ENCODE measurements at places on chromosomes 7 and 10.

DNA sequence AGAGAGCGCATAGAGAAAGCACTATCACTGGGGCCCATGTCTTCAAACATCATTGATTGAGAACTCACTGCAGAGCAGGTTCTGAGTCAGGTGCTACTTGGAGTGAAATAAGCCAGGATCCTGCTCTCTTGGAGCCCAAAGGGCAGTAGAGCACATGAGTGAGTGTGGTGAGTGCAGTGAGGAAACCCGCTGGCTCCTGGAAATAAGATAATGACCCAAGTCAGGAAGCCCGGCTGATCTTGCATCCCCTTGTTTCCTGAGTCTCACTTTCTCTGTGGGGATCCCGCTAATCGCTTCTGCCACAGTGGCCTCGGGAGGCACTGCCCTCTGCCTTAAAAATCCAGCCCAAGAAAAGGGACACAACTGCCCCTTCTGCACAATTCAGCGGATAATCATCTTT is 7.1 kb upstream of the FAM107B start:
- DNase-seq, result no peak

- no peak for DNase-seq
These were observed 20.3 kb downstream of the DRGX start for GRCh38 chr10:49375611-49376010.

GRCh38 chr7:415646-416525 is 103.8 kb downstream of the PDGFA start:
- DNase-seq, result no peak

DNA sequence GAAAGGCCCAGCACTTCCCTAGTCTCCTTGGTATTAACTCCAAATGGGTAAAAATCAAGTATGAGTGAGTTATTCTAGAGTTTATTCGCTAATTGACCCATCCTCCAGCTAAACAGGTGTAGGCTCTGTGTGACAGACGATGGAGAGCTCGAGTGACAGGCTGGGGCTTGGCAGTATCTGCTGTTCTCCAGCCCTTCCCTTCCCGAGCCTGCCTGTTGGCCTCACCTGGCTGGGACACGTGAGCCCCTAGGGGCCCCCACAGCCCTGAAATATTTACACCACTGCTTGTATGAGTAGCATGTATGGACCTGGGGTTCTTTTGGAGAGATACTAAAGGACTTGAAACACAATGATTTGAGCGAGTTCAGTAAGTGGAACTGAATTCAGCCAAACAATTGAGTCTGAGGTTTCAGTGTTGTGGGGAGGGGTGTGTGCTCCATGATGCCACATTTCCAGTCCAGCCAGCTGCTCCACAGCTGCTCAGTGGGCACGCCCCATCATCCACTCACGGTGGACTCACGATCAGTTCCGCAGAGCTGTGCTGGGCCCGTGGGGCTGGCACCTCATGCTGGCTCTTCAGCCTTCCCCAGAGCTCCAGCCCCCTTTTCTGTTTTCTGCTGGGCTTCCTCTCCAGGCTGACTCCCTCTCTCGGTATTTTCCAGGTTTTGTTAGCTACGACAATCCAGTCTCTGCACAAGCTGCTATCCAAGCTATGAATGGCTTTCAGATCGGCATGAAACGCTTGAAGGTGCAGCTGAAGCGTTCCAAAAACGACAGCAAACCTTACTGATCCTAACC is 283.0 kb downstream of the USP6NL start:
- no peak for DNase-seq

DNA sequence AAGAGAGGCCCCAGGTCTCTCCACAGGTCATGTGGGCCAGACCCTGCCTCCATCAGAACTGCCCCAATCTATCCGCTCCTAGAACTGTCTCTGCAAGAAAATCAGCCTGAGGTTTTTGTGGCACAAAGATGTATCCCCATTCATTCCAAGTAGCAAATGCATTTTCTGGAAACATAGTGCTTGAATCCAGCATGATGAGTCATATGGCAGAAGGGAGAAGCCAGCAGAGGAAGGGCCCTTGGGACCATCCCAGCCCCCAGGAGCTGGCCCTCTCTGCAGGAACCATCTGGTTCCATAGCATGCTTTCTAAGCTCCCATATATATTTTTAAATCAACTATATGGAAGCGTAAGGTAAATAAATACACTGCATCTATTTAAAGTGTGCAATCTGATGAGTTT is 563.2 kb downstream of the GALNT17 start:
- no peak for DNase-seq

DNA sequence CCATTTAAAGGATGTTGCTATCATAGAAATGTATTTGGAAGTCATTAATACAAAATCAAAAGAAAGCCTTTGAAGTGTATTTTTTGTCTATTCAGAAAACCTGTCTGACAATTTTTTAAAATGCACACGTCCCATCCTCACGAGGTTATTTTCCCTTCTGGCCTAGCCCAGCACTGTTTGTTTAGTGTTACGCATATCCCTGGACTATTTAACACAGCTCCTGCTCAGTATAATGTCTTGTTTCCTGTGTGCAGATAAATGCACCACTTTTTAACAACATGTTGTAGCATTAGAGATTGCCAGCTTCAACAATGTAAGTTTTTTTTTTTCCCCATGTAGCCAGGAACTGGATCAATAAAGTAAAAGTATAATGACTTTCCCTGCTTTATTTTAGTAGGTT is 102.6 kb upstream of the SFMBT2 start:
- DNase-seq, result no peak

DNA sequence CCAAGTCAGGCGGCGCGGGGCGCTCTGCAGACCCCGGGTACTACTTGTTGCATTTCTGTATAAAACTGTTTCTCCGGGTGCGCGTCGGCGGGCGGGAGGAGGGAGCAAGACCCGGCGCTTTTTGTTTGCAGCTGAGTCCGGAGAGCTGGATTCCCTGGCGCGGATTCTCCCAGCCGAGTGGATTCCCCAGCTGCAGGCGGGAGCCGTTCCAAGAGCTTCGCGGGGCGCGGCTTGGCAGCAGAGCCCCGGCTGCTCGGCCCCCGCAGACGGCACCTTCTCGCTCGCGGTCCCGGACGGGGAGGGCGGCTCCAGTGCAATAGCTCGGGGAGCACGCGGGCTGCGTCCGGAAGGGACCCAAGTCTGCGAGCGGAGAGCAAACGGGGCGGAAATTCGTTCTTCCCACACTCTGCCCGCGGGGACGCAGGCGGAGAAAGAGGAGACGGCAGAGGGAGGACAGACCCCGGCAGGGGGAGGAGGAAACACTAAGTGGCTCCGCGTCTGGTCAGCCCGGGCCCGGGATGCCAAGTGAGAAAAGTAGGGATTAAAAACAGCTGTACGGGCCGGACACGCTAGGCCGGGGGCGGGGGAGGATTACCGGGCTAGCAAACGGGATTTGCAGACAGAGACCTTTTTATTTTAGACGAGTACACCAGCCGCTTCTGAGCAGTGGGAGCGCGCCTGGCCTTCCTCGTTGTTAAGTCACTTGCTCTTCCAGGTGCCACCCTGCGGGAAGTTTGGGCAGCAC is at the start of gene TRIL:
TRIL (minus strand) TSS at position 96 of the 745 bp plus-strand sequence. CDS start 284 bp downstream, outside the sequence.
- DNase-seq, result peak; percentile 54

DNA sequence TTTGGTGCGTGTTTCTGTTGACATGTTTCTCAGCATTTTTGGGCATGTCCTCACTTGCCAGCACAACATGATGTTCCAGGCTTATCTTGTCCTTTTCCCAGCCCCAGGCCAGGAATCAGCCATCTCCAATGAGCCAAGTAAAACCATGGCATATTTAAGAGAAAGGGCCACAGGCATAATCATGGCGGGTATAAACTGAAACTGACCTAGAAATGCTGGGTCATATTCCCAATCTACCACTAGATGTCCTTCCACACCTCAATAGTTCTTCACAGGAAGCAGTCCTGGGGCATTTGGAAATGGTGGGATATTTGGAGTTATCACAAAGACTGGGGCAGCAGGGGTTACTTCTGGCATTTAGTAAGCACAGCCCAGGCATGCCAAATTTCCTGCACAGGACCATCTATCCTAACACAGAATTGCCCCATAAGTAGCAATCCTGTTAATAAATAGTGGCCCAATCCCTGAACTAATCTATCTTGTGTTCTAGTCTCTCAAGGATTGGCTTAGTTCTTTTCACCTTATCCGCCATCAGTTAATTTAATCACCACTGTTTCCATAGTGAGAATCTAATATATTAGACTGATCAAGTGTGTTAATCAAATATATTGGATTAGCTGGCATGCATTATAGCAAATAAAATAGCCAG is 101.6 kb downstream of the NPSR1 start:
- DNase-seq, result no peak

DNA sequence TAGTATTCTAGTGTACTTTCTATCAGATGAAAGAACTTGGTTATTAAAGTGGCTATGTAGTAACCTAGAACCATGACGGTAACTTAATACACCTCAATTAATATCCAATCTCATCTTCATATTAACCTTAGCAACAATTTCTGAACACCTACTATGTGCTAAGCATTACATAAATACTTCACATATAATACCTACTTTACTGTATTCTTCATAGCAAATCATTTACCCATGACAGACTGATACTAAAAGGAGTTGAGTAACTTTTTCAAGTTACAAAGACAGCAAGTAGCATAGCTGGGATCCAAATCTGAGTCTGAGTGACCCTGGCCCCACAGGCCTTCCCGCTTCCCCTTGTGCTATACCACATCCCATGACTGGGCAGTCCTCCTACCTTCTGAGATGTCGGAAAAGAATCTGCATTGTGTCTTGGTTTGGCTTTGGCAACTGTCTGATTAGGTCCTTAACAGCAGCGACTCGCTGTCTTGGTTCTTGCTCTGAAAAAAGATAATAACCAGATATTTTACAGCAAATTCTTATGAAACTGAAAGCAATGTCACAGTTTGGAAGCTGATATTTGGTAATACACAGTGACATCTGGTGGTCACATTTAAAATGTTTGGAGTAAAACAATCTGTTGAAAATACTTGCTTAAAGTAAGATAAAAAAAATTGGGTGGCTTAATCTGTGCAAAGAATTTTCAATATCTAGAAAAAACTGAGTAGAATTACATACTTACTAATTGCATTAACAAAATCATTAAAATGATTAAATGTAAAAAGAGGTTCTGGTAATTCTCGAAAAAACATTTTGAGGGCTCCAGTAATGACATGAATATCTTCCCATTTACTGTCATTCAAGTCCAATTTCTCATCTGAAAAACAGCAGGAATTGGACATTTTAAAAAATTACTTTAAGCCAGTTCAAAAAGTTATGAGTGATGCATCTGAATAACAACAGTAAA is 120.1 kb downstream of the ARHGAP12 start:
- DNase-seq, result peak; percentile 28

GRCh38 chr7:129604713-129605437 is 6.6 kb upstream of the NRF1 start:
- DNase-seq, result no peak

GRCh38 chr10:81872206-81872862 is 2.7 kb upstream of the NRG3 start:
- no peak for DNase-seq

DNA sequence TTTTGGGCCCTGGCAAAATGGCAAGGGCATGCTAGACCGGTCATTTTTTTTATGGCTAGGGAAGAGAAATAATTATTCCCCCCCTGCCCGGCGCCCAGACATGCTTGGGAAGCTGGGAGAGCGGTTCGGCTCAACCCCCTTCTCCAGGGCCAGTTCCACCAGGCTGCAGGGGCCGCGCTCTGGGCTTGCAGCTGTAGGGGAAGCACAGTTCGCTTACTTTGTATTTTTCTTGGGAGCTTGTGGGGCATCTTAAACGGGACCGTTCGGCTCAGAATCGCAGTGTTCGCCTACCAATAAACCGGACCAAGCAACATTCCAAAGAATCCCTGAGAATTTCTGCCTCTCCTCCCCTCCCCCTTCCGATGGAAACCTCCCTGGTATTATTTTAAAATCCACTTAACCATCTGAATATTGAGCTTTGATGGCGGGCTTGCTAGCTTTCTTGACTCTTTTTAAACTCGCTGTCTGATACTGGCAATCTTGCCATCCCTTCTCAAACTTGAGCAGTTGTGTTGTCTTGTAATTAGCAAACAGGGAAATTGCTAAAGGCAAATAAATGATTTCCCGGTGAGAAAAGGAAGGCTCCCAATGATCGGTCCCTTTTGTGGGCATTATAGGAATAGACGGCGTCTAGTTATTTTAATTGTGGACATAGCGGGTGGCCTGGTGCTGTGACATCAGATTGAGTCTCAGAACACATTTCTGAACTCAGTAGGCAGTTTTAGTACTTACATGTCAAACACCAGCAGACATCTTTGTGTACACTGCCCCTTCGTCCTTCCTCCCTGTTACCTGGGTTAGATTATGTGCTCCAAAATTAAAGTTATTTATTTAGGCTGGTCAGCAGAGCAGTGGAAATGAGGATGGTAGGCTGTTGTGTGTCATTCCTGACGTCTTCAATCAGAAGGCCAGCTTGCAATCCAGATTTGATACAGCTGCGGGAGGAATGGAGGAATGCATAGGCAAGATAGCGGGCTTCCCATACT is 3.4 kb downstream of the TCF7L2 start:
- peak; percentile 43 for DNase-seq

DNA sequence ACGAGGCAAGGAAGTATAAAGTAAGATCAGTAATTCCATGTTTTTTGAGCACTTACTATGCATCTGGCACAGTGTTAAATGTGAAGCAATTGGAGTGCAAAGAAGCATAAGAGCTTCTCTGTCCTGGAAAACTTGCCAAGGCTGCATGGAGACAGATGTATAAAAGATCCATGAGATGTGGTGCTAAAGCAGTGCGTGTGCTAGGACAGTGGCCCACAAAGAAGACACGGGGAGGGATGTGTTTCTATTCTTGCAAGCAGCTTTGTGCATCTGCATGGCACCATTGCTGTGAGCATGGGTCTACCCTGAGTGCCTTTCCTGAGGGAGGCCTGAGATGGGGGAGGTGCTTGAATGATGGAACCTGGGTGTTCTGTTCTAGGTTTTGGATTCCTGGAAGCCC is 5.1 kb upstream of the CDHR3 start:
- DNase-seq, result no peak

GRCh38 chr7:159094023-159094740 is 50.5 kb downstream of the VIPR2 start:
- no peak for DNase-seq

DNA sequence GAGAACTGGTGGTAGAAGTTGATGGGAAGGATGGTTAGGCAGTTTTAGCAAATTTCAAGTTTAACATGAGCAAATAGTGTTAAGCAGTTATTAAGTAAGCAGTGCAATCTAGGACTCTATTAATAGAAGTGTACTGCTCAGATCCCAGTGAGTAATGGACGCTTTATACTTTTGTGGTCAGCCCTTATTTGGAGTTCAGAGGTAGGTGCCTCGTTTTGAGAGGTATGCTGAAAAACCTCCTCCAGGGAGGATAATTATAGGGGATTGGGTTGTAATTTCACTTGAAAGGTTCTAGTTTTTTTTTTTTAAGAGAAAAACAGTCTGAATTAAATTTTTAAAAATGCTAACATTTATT is 33.5 kb upstream of the CCDC7 start:
- no peak for DNase-seq

GRCh38 chr10:60454336-60454735 is 64.7 kb upstream of the ANK3 start:
- DNase-seq, result no peak

- DNase-seq, result no peak
These were observed 306.6 kb upstream of the ZMIZ1 start for GRCh38 chr10:78762086-78762630.

GRCh38 chr7:141571059-141571458 is 19.8 kb downstream of the AGK start:
- no peak for DNase-seq
